ENCODE measurements at places on chromosomes 7 and 10. TPM values are rescaled to one million over a fixed set of nuclear protein-coding genes. Genes with fewer than 3 reads are reported as not detected.
A peak's percentile ranks its signal among the peaks of the same experiment; 100 is the strongest.

The GCK gene
- 6.7 TPM for total RNA-seq

The DOCK4 gene
- 24.6 TPM for total RNA-seq

The PLAU gene
- total RNA-seq = 5.5 TPM

The FKBP6 gene
- total RNA-seq = not detected

The SPDYE2 gene
- not detected for total RNA-seq

The MOGAT3 gene
- total RNA-seq = 1.1 TPM

The SH2D4B gene
- total RNA-seq = 0.07 TPM

DNA sequence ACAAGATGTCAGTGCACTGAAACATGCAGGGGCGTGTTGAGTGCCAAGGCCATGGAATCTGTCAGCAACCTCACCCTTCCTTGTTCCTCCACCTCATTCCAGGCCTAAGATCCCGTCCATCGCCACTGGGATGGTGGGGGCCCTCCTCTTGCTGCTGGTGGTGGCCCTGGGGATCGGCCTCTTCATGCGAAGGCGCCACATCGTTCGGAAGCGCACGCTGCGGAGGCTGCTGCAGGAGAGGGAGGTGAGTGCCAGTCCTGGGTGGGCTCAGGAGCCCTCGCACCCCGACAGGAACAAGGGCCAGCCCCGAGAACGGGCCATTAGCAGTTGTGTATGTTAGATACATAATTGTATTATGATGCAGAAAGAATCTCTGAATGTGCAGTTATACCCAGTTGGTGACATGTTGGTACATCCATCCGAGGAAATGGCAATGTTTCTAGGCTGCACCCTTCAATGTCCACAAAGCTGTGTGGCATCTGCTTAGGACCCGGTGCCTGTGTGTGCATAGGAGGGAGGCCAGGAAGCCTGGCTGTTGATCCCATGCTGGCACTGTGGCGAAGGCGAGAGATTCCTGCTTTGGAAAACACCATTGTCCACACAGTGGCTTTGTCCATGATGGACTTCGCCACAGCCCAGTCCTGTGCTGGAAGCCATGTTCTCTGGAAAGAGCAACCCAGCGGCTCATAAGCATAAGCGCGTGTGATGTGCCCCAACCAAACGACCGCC, 154.2 kb downstream of the EGFR start:
- DNase-seq = no peak

- no peak for DNase-seq
Measured at GRCh38 chr10:78738861-78739260, 329.9 kb upstream of the ZMIZ1 start.

- no peak for DNase-seq
Measured at GRCh38 chr10:28586176-28586575, 53.3 kb downstream of the WAC start.

DNA sequence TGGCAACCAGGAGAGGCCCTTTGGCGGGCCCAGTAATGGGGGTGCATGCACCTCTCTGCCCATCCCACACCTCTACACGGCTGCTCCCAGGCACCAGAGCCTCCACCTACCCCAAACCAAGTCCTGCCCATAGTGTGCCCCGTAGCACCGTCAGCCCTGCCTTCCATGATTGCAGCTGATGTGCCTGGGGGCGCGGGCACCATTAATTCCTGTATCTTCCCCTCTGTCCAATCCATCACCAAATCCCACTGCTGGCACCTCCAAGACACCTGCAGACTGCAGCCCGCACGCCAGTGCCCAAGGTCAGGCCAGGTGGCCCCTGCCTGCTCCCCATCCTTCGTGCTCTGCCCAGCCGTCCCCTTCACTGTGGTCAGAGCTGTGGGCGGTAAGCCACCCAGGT, 533.0 kb downstream of the PTPRN2 start:
- DNase-seq = no peak

DNA sequence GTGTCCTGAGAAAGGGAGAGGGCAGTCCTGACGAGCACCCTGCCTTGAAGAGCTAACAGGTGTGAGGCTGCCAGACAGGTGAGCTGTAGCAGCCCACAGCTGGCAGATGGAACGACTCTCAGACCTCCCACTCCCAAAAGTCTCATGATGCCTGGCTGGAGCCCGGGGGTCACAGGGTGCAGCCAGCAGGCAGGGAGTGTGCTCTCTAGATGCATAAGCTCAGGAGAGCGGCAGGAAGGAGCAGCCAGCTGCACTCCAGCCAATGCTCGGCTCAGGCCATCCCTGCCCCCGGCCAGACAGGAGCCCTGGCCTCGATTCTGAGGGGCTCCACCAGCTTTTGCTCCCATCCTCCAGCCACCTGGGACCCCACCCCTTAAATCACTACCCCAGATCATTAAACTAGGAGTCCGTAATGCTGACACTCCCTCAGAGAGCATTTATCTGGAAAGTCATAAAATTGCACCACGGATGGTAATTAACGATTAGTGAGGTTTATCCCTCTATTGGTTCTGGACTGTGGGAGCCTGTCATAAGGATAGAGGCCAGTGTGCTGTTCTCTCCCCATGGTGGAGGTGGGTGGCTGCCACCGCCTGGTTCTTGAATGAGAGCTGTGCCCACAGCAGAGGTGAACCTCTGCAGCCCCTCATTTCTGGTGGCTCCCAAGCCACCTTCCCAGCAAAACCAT, 63.5 kb upstream of the ZMIZ1 start:
- DNase-seq = no peak

DNA sequence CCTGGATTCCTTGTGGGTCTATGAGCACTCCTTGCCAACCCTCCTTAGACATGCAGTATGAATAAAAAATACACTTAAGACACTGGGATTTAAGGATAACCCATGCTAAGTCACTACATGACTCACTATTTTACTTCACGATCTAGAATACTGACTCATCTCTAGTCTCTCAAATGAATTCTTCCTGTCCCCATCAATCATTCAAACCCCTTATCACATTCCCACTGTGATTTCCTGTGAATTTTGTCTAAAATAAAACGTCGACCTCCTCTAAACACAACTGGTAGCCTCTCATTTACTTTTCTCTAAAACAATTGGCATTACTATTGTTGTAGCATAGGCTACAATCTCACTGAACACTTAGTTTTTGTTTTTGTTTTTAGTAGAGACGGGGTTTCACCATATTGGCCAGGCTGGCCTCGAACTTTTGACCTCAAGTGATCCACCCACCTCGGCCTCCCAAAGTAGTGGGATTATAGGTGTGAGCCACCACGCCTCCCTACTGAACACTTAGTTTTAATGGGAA, 3.9 kb upstream of the IQUB start:
- no peak for DNase-seq

- no peak for DNase-seq
Measured at GRCh38 chr7:98398567-98399372, 2.1 kb downstream of the BAIAP2L1 start.

GRCh38 chr7:21137640-21138039, 290.2 kb upstream of the SP4 start:
- no peak for DNase-seq

DNA sequence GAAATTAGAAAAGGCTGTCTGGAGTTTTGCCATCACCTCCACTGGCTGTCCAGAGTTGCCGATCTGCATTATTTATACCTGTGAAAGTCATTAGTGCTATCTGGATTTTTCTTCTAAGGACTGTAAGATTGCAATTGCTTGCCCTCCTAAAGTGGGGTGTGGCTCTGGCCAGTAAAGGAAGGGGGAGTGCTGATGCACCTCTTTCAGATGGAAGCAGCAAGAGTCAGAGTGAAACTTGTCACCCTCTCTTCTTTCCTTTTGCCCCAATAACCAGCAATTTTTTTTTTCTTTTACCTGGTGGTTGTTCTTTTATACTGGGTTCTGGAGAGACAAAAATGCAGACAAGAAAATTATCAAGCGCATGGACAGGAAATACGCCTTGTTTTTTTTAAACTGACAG, 527.4 kb upstream of the NRP1 start:
- DNase-seq = no peak

GRCh38 chr10:91891125-91892001, 17.9 kb downstream of the FGFBP3 start:
- no peak for DNase-seq

DNA sequence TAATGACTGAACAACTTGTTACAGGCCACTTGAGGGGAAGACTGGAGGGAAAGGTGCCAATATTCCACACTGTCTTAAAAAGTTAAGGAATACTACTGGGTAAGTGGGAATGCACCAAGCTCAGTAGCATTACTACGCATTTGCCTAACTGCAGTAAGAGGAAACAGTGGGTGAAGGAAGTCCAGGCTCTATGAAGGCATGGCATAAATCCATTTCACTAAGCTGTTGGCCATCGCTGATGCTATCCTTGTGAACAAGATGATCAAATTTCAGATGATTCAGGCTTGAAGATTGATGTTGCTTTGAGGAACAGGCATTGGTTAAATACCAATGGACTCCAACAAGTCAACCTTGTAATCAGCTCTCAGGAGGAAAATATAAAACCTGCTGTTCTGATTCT, 44.2 kb upstream of the TES start:
- DNase-seq = no peak

- DNase-seq = peak; percentile 72
Measured at GRCh38 chr7:93921607-93922566, at the start of gene GNG11. GNG11 (plus strand) TSS chr7:93921735; CDS start chr7:93922138, 403 bp downstream.

GRCh38 chr10:12243864-12244620, 48.1 kb downstream of the CDC123 start:
- no peak for DNase-seq

- no peak for DNase-seq
Measured at GRCh38 chr7:106177300-106177690, 65.2 kb upstream of the SYPL1 start.

DNA sequence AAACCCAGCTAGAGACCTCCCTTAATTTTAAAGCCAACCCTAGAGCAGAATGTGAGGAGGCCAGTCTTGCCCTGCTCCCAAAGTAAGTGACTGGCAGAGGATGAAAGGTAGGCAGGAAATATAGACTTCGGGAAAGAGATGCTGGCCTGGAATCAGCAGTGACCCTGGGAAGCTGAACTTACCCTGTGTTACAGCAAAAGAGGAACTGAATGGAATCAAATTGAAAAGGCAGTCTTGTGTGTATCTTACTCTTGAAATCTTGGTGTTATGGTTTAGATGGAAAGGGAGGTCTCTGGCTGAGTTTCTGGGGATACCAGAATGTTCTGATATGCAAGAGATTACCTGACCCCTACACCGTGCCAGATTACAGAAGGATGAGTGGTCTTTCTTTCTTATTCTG, 7.9 kb upstream of the CFAP43 start:
- DNase-seq = no peak

- DNase-seq = no peak
Measured at GRCh38 chr10:98621630-98622029, 174.9 kb upstream of the HPS1 start.

GRCh38 chr7:23404546-23405239, 65.6 kb downstream of the IGF2BP3 start:
- no peak for DNase-seq

GRCh38 chr7:26100406-26101339, 51.3 kb upstream of the NFE2L3 start:
- DNase-seq = no peak

GRCh38 chr10:61153771-61154170, 209.8 kb upstream of the RHOBTB1 start:
- DNase-seq = no peak

- DNase-seq = no peak
Measured at GRCh38 chr10:109027534-109028185, 895.7 kb downstream of the XPNPEP1 start.

DNA sequence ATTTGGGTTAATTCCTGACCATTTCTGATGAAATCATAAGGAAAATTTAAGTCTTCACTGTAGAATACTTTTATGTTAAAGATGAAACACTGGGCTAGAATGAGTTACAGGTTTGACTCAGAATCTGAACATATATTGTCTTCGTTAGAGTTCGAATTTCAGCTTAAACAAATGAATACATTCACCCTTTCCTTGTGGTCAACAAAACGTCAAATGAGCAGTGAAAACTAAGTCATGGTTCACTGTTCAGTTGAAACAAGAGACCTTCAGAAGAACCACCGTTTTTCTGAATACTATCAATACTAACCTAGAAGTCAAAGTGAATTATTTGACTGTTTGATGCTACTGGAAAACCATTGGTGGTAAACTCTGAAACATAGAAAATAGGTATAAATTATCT, 235.2 kb upstream of the ZWINT start:
- no peak for DNase-seq

- DNase-seq = no peak
Measured at GRCh38 chr7:107782374-107782773, 20.6 kb downstream of the SLC26A3 start.

DNA sequence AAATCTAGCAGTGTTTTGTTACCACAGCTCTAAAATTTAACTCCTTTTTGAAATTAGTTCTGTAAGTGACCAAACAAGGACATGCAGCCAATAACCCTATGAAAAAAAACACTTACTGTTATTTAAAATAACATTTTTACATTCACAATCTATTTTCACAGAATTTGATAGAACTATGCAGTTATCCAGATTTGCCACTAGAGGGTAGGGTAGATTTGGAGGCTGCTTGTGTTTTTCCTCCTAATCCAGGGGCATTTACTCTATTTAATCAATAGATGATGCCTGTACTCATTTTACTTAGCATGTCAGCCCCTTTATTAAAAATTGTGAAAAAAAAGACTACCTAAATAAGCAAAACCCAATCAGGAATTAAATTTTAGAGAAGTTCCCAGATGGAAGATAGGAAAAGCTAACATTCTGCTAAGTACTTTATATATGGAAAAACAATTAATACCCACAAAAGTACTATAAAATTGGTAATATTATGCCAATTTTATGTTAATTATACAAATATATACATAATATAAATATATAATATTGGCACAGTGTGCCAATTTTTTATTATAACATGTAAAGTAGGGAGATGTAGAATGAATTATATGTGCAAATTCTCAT, 18.1 kb upstream of the LIPK start:
- DNase-seq = no peak

- no peak for DNase-seq
Measured at GRCh38 chr10:96708456-96708855, 11.9 kb downstream of the PIK3AP1 start.

DNA sequence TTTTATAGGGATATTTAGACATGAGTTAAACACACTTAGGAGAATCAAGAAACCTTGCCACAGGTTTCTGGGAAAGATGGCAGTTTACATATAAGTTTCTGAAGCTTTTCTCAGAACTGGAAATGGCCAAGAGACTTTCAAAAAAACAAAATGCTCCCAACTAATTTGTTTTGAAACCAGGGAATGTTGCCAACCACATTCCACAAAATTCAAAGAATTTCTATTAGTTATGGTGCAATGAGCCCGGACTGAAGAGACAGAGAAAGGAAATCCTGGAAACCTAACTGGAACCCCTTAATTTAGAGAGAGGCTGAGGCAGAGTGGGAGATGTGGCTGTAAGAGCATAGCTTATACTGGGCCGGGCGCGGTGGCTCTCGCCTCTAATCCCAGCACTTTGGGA, 128.5 kb downstream of the PTEN start:
- no peak for DNase-seq

GRCh38 chr10:71748671-71749191, 24.6 kb downstream of the VSIR start:
- DNase-seq = no peak

DNA sequence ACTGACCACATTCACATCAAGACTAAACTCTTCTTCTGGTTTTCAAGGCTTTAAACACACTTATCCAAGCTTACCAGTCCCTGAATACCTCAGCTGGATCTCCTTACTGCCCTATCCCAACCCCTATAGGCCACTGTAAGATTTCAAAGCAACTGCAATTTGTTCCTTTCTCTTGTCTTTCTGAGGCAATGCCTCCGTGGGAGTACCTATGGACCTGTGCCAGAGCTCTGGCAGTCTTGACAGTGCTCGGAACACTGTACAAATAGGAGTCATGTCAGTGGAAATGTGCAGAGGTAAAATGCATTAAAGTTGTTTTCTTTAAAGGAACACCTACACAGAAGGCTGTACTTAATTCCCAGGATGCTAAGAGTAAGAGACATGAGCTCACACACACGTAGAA, 124.7 kb downstream of the CNOT4 start:
- no peak for DNase-seq
